ENCODE measurements at places on chromosomes 12 and 14.
A peak's percentile ranks its signal among the peaks of the same experiment; 100 is the strongest.

DNA sequence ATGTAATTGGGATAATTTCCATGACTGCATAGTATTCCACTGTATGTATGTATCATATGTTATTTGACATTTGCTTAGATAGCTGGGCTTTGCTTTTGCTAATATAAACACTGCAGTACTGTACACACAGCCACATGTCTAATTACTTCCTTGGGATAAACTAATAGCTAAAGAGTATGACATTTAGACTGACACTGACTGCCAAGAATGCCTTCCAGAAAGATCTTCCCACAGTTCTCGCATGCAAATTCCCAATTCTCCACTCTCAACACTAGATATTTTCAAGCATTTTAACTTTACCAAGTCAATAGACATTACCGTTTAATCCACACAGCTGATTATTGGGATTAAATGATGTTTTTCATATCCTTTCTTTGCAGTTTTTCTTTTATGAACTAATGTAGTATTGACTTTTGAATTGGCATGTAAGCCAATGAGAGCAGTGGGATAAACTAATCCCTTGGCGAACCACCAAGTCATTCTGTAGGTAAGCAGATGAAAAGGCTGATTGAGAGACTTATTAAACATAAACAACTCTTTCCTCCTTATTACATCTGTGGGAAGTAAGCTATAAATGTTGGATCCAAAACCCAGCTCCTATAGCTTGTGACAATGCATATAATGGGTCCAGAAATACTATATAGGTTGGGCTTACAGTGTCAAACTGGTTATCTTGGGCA, 55.5 kb downstream of the STON2 start:
- no peak for DNase-seq

DNA sequence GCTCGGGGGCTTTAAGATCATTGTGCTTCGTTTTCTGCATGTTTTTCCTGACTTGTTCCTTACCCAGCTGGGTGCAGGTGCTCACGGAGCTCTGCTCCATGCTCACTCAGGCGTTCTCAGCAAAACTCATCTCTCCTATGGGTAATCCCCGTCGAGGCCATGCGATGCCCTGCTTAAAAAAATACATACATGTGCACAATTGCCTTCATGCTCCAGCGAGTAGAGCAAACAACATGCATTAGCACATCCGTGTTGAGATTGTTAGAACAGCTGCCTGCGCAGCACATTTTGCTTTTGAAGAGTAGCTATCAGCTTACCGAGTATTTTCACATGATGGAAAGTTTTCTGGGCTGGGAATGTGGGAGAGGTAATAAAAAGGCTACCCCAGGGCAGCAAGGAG, 16.2 kb downstream of the AACS start:
- DNase-seq = no peak

DNA sequence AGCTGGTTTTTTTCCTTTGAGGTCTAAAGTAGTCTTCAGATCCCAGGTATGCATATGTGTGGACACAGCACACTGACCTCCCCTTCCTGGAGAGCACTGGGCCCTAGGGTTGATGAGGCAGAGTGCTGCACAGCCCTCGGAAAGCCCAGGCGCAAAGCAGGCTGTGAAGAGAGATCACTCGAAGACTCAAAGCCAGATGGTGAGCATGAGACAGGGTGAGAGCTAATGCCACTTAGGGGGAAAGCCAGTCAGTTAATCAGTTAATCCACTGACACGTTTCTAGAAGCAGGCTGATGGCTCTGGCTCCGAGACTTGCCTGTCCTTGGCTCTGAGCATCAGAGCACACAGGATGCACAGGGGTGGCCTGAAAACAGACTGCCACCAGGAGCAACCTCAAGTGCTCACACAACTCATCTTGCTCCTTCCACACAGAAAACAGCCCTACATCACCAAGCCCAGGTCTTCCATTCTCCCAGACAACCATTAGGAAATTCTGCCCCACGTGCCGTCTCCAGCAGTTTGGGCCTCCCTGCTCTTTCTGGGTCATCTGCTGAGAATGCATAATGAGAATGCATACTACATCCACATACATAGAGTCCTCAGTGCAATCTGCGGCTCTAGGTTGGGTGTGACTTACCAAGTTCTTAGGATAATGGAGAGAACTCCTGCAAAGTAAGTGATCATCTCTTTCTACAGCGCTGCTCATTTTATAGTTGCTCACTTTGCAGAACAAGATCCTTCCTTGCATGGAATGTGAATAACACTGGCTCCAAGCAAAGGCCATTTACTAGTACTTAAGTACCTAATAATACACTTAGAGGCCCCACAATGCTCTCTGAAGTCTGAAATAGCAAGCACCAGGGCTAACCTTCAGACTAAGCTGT, 12.0 kb downstream of the AQP6 start:
- DNase-seq = no peak

DNA sequence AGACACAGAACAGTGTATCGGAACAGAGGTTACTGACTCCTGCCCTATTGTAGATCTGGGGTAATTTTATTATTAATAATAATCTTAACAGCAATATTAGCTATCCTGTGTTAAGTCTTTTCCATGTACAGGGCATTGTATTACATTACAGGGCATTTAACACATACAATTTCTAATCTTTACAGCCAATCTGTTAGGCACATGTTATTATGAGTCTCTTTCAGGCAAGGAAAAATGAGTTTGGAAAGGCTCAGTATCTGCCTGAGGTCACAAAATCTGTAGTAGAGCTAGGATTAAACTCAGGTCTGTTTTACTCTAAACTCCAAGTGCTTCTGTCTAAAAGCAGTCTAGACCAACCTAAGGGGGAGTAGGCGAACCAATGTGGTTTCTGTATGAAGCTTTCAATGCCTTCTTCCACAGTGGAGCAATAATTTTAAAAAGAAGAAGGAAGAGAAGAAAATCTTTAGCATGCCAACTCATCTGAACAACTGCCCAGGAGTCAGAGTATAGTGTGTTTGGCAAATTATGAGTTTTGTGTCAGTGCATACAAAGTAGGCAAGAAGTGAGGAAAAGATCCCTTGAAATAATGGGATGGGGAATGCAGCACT, 192.6 kb downstream of the CHST11 start:
- DNase-seq = no peak

- DNase-seq = no peak
Measured at GRCh38 chr14:88271205-88271604, 51.9 kb downstream of the KCNK10 start.

- no peak for DNase-seq
Measured at GRCh38 chr14:25150934-25151790, 101.2 kb upstream of the STXBP6 start.

DNA sequence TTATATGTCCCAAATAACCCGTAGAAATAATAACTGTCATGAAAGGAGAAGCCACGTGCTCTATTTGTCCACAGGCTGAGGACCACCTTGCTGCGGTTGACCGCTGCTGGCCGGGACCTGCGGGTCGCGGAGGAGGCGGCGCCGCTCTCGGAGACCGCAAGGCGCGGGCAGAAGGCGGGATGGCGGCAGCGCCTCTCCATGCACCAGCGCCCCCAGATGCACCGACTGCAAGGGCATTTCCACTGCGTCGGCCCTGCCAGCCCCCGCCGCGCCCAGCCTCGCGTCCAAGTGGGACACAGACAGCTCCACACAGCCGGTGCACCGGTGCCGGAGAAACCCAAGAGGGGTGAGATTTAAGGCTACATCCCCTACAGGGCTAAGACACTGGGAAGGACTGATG, 21.0 kb downstream of the RPGRIP1 start:
- DNase-seq = peak; percentile 29

DNA sequence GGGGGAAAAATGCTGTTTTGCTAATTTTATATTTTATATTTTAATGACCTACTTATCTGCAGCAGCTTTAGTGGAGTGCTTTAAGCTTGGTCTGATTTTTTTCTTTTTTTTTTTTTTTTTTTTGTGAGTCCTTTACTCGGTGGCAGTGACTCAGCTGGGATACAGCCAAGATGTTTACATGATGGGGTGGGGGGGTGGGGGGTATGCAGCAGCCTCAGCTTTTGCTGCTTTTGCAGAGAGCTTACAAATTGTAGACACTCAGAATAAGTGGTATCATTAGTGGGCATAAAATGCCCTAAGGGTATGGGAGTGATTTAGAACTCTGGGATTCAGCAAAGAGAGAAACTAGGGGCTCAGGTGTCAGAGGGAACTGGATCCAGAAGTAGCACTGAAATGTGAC, 38.2 kb upstream of the ARHGAP5 start:
- DNase-seq = no peak

GRCh38 chr14:60328583-60328982, 79.6 kb downstream of the PPM1A start:
- no peak for DNase-seq

DNA sequence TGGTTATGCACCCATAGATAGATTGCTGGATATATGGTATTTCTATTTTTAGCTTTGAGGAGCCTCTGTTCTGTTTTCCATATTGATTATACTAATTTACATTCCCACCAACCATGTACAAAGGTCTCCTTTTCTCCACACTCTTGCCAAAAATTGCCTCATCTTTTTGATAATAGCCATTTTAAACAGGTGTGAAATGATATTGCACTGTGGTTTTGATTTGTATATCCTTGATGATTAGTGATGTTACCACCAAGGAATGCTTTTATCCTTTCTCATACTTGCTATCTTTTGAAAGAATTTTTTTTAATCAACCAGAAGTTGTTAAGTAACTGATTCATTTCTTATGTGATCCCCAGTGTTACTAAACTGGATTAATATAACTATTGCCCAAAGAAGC, 60.0 kb downstream of the BBS10 start:
- no peak for DNase-seq

- DNase-seq = no peak
Measured at GRCh38 chr14:61764342-61765122, 2.3 kb downstream of the SNAPC1 start.

- no peak for DNase-seq
Measured at GRCh38 chr14:53231171-53231570, 78.0 kb upstream of the DDHD1 start.

GRCh38 chr14:24777678-24778077, 143.7 kb upstream of the GZMB start:
- no peak for DNase-seq

DNA sequence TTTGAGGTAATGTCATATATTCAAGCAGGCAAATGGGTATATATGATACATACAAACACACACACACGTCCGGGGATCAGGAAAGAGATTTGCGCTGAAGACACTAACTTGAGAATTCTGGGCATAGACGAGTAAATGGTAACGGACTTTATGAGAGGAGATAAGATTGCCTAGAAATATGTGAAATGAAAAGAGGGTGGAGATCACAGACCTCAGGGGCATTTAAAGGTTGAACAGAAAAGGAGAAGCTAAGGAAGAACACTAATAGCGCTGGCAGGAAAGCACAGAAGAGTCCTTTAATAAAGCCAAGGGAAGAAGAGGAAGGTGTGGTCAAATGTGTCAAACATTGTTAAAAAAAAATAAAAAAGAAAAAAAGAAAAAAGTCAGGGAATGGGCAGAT, 13.1 kb downstream of the CRY1 start:
- DNase-seq = no peak

GRCh38 chr12:129193263-129193871, 340.1 kb downstream of the GLT1D1 start:
- DNase-seq = no peak

DNA sequence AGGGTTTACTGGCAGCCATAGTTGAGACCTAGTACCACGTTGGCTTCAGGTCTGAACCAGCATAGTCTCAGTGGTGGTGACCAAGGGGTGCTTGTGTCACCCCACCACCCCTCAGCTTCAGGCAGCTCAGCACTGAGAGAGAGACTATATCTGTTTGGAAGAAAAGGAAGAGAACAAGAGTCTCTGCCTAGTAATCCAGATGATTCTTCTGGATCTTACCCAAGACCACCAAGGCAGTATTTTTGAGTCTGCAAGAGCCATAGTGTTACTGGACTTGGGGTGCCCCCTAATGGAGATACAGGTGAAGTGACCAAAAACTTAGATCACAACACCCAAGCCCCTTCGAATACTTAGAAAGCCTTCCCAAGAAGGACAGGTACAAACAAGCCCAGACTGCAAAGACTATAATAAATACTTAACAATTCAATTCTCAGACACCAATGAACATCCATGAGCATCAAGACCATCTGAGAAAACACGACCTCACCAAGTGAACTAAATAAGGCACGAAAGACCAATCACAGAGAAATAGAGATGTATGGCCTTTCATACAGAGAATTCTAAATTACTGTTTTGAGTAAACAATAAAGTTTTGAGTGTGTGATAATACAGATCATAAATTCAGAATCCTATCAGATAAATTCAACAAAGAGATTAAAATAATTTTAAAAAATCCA, 107.0 kb downstream of the HELB start:
- peak; percentile 58 for DNase-seq

GRCh38 chr12:125100551-125101434, 35.6 kb downstream of the AACS start:
- DNase-seq = no peak

- no peak for DNase-seq
Measured at GRCh38 chr12:50275556-50275955, 7.8 kb downstream of the LIMA1 start.

DNA sequence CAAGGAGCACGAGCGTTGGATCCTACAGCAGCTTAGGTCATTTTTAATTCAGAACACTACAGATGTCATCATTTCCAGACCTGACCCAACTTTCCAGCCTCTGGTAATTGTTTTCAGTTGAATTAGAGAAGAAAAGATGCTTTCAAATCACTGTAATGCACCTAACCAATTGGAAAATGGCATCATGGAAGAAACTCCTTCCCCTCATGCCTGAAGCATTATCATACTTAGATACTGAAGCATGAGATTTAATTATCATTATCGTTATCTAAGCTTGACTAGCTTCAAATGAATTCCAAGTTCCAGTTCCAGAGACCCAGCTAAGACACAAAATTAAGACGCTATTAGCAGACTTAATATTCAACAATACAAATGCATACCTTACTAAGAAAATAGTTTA, 299.3 kb downstream of the TMEM132D start:
- DNase-seq = no peak

DNA sequence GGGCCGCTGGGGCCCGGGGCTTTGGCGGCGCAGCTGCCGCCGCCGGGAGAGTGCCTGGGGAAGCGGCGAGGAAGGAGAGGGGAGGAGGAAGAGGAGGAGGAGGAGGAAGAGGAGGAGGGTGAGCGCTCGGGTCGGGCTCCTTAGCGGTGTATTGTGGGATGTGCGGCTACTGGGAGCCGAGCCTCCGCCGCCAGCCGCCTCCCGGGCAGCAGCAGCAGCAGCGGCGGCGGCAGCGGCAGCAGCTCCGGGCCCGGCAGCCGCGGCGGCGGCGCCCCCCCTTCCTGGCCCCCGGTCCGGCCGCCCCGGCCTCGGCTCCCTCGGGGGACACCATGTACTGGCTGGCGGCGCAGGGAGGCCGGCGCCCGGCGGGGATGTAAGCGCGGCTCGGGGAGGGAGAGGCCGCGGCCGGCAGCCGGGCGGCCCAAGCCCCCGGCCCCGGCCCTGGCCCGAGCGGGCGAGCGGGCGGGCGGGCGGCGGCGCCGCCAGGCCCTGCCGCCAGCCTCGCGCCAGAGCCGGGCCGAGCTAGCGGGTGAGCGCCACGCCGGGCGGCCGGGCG, at the start of gene SETD1B:
Gene SETD1B, plus strand, starts transcription at position 149 of the 556 bp plus-strand sequence. CDS start 729 bp downstream, outside the sequence.
- DNase-seq = peak; percentile 63

- no peak for DNase-seq
Measured at GRCh38 chr12:18992336-18992735, 137.2 kb upstream of the PLEKHA5 start.

DNA sequence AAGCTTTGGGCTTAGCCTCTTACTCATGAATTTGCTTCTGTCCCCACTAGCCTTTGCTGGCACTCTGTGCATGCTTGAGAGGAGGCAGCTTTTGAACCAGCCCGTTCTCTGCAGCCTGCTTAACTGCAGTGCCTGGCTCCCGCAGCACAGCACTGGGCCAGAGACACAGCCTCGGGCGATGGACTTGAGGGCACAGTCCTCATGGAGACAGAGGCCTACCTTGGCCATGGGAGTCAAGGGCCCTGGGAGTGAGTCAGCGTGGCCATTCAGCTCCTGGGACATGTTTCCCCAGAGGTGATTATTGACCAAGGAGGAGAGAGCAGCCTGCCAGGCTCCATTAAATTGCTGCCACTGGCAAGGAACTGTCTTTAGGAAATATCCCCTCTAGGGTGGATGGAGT, 93.5 kb downstream of the SMOC1 start:
- no peak for DNase-seq

All from femur (tissue), 1 donor.